ENCODE measurements at places on chromosomes 6 and 20. TPM values are rescaled to one million over a fixed set of nuclear protein-coding genes. Genes with fewer than 3 reads are reported as not detected.

MDFI gene
- polyA plus RNA-seq = 5.5 TPM

PM20D2 gene
- 4.0 TPM for polyA plus RNA-seq

SLC17A3 gene
- not detected for polyA plus RNA-seq

PRRT1 gene
- polyA plus RNA-seq = 1.4 TPM

KCNQ5 gene
- under 0.01 TPM for polyA plus RNA-seq

MED20 gene
- 5.3 TPM for polyA plus RNA-seq

MRPL14 gene
- 30.0 TPM for polyA plus RNA-seq

HLA-DMB gene
- polyA plus RNA-seq = 4.3 TPM

CD24 gene
- polyA plus RNA-seq = 5.5 TPM
